ENCODE measurements at places on chromosomes 7 and 10.

DNA sequence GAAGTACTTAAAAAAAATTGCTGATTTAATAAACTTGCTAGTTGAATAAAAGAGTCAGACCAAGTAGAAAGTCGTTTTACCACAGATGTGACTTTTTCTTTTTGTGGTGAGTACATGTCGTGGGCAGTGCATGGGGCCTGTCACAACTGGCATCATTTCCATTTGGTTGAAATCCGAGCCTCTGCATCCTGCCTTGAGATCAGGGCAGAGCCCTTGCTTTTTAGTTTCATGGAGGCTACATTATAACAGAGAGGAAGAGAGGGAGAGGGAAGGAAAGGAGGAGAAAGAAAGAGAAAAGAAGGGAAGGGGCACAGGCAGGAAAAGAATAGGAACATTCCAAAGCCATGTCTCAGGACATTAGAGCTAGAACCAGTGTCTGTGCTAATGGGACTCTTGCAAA, 20.4 kb upstream of the INSYN2A start:
- no peak for DNase-seq

GRCh38 chr7:154373956-154374355, 321.8 kb downstream of the DPP6 start:
- DNase-seq, result no peak

- DNase-seq, result no peak
These were observed 31.9 kb downstream of the ARL4A start for GRCh38 chr7:12719141-12719919.

- no peak for DNase-seq
These were observed 3.1 kb downstream of the PALS2 start for GRCh38 chr7:24576171-24577025.

- DNase-seq, result no peak
These were observed 1.5 kb upstream of the KCTD7 start for GRCh38 chr7:66627151-66627681.

DNA sequence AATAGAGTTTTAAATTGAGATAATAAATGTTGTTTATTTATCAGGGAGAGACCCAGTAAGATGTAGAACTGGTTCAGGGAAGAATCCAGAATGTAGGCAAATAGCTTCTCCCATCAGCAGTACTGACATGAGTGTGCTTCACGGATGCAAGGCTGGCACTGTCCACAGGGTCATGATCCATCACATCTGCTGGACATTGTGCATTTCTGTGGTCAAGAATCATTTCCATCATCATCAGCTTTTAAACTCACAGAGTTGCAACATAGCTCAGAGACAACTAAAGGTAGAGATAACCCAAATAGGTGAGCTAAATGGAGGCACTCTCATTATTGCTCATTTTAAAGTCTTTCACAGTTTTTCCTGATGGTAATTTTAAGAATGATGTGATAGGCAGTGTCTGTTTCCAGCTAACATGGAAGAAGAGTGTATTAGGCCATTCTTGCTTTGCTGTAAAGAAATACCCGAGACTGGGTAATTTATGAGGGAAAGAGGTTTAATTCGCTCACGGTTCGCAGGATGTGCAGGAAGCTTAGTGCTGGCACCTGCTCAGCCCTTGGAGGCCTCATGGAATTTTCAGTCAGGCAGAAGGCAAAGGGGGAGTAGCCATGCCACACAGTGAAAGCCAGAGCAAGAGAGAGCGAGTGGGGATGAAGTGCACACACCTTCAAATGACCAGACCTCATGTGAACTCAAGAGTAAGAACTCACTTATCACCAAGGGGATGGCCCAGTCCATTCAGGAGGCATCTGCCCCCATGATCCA, 80.8 kb downstream of the INPP5A start:
- DNase-seq, result no peak

- DNase-seq, result no peak
These were observed 89.9 kb downstream of the KAT6B start for GRCh38 chr10:74916283-74916682.

DNA sequence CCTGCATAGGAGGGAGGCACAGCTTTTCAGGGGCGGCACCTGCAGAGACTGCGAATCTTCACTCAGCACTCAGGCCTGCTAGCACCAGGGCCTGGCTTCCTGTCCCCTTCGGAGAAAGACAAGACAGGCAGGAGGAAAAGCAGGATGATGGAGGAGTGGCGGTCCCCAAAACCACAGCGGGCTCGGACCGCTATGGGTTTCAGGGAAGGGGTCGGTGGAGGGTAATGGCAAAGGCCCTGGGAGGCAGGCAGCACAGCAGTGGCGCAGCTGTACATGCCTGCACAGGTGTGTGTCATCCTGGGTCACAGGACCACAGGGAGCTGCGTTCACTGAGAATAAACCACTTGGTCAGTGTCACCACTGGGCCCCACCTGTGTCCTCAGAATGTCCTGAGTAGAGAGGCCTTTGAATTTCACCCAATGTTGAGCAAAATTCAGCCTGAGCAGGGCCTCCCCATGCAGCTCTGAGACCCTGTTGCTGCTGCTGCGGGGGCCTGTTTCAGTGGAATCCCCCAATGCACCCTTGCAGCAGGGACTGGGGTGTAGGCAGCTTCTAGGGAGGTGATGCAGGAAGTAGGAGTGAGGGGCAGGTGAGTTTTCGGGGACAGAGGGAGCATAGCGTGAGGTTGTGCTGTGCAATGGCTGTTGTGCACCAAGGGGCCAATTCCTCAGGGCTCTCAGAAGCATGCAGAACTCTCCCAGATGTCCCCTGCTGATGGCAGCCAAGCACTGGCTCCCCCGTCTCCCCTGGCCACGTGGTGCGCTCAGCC, 90.6 kb upstream of the PPP2R2D start:
- DNase-seq, result no peak

- DNase-seq, result no peak
These were observed 17.7 kb upstream of the DNMBP start for GRCh38 chr10:100027416-100027815.

- no peak for DNase-seq
These were observed 365.2 kb upstream of the MEOX2 start for GRCh38 chr7:16051561-16052255.

DNA sequence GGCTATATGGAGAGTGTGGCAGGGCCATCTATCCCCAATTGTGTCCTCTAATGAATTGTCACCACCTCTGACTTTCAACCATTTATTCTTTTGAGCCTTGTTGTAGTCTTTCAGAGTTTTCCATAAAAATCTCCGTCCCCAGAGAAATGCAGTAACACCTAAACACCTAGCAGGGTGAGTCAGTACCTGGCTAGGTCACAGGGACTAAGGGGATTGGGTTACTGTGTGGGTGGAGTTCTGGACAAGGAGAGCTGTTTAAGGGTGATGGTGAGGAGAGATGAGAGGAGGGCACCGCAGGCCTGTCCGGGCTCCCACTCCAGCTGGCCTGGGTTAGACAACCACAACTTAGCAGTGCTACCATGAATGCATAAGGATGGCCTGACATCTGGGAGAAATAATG, 186.2 kb upstream of the LYZL1 start:
- no peak for DNase-seq

- no peak for DNase-seq
These were observed 62.9 kb downstream of the MGAM2 start for GRCh38 chr7:142174441-142174840.

GRCh38 chr10:32112055-32112454, 55.8 kb upstream of the KIF5B start:
- no peak for DNase-seq

DNA sequence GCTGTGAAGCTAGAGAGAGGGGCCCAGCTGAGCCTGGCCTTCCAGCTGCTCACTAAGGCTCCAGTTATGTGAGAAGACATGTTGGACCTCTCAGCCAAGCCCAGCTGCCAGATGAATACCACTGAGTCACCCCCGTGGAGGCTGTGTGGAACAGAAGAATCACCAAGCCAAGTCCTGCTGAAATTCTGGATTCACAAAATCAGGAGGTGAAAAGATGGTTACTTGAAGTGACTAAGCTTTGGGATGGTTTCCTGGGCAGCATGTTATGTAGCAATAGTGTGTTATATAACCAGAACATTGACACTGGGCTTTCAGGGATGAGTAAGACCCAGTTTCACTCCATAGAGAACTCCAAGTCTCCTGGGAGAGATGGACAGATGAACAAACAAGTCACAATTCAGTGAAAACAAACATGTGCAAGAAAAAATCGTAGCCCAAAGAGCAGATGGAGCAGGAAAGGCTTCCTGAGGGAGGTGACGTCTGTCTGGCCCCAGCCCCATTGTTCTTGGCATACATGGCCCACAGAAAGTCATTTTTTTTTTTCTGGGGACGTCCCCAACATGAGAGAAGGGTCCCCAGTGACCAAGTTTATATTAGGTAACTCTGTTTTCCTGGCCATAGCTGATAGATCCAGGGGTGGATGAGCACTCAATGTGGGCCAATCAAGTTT, 64.1 kb upstream of the PDZD8 start:
- DNase-seq, result no peak

DNA sequence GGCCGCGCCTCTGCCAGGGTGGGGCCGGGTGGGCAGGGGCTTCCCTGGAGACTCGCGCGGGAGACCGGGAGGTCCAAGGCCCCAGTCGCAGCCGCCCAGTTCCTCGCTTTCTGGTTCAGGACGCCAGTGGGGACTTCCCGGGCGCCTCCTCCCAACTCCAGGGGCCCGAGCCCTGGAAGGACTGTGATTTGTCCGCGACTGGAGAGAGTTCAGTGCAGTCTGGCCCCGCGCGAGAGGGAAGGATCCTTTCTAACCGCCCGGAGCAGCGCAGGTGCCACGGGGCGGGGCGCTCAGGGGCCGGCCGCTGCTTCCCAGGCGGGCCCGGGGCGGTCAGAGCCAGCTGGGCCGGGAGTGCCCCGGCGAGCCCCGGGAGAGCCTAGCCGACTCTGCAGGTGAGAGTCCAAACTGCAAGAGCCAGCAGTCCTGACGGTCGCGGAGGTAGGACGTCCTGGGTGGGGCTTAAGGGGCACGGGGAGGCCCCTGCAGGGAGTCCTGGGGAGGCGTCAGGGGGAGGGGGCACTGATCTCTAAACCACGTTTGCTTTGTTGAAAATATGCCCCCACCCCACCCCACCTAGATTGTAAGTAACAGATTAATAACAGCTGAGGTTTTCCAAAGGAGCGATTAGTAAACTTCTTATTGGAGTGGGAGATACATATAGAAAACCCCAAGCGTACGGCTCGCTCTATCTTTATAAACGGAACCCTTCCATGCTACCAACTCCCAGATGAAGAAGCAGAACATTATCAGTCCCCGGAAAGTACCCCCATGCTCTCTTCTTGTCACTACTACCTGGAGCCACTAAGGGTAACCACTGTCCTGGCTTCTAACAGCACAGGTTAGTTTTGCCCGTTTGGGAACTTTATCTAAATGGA, 8.2 kb downstream of the NKX2-3 start:
- DNase-seq, result no peak

GRCh38 chr7:1142051-1142635, 17.9 kb downstream of the ZFAND2A start:
- no peak for DNase-seq

- DNase-seq, result no peak
These were observed 167.0 kb downstream of the CDK14 start for GRCh38 chr7:90763108-90763507.

DNA sequence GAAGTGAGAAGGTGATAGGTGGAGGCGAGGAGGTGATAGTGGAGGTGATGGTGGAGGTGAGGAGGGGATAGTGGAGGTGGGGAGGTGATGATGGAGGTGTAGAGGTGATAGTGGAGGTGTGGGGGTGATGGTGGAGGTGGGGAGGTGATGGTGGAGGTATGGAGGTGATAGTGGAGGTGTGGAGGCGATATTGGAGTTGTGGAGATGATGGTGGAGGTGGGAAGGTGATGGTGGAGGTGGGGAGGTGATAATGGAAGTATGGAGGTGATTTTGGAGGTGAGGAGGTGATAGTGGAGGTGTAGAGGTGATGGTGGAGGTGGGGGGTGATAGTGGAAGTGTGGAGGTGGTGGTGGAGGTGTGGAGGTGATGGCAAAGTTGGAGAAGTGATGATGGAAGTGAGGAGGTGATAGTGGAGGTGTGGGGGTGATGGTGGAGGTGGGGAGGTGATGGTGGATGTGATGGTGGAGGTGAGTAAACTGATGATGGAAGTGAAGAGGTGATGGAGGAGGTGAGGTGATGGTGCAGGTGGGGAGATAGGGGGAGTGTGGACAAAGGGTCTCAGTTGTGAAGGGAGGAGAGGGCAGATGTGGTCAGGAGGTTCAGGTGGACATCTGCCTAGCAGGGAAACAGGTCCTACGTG, 36.6 kb downstream of the ADCY1 start:
- no peak for DNase-seq

- DNase-seq, result no peak
These were observed 57.0 kb downstream of the P4HA1 start for GRCh38 chr10:73039635-73040034.

GRCh38 chr10:96596422-96597407, 9.9 kb upstream of the TM9SF3 start:
- DNase-seq, result no peak

- no peak for DNase-seq
These were observed 212.8 kb downstream of the NSUN6 start for GRCh38 chr10:18438361-18439126.

DNA sequence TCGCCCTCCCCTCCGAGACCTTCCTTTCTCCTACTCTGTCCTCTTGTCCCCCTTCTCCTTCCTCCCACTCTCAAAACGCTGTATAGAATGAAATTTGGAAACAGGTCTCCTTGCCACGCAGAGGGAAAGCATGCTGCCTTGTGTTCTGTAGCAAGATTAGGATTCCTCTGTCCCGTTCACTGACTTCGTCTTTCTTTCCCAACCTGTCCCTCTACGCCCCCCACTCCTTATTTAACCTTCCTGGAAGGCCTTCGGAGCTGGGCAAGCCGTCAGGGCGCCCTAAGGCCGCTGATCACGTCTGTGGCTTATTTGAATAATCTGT, 1.3 kb downstream of the HOXA9 start:
- no peak for DNase-seq
